BJ (cell line): ENCODE measurements at places on chromosomes 1 and 21.

- no peak for DNase-seq
Measured at GRCh38 chr1:111751906-111752575, 3.7 kb upstream of the DDX20 start.

GRCh38 chr1:15341634-15342407, 67.9 kb upstream of the EFHD2 start:
- DNase-seq: peak; percentile 47

GRCh38 chr1:239997515-239998311, 94.0 kb upstream of the FMN2 start:
- DNase-seq: no peak

- no peak for DNase-seq
Measured at GRCh38 chr21:41367945-41368734, 6.3 kb downstream of the MX2 start.

- DNase-seq: no peak
Measured at GRCh38 chr1:6957341-6957740, 172.1 kb downstream of the CAMTA1 start.
